Left renal cortex interstitium (tissue), 4 donors: ENCODE measurements at places on chromosomes 12 and 14. TPM values are rescaled to one million over a fixed set of nuclear protein-coding genes. Genes with fewer than 3 reads are reported as not detected.

GMPR2 gene
- polyA plus RNA-seq = 121 TPM

TC2N gene
- polyA plus RNA-seq = 8.1 TPM

KLHL33 gene
- polyA plus RNA-seq = 0.44 TPM

OR4E2 gene
- polyA plus RNA-seq = not detected

SERPINA1 gene
- 83.3 TPM for polyA plus RNA-seq

TMEM233 gene
- 1.3 TPM for polyA plus RNA-seq

ASIC1 gene
- 6.0 TPM for polyA plus RNA-seq

MYH7 gene
- polyA plus RNA-seq = 0.38 TPM

DNA sequence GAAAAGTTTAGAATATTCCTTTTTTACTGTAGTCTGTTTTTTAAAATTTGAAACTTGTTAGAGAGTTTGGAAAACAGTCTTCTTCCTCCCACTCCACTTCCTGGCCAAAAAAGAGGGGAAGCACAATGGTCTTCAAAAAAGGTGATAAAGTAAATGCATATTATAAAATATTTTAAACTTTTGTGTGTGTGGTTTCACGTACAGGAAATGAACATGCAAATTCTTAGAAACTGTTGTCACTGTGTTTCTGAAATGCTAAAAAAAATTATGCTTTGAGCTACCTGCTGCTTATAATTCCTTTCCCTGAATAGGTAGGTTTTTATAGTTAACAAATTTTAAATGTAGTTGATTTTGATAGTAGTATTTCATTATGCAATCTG lies 2.9 kb downstream of the FGFR1OP2 start:
- no peak for DNase-seq

- no peak for DNase-seq
These were observed 15.7 kb downstream of the OR10P1 start for GRCh38 chr12:55652352-55652751.

- no peak for DNase-seq
These were observed 66.7 kb downstream of the SETD3 start for GRCh38 chr14:99413911-99414310.

DNA sequence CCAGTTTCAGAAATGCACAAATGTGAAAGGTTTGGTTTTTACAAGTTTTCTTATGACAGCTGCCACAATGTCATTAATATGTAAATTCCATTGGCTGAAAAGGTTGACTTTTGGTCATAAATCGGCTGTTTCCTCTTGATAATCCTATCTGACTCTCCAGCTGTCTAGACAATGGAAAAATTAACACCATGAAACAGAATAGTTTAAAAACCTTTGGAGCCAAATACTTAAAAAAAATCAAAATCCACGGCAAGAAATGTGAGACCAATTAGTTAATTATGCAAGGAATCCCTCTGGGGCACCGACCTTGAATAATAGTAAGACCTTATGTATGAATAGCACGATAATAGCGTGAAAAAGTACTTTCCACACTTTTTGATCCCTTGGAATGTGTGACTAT lies 138.0 kb downstream of the ZNF664 start:
- DNase-seq = no peak

DNA sequence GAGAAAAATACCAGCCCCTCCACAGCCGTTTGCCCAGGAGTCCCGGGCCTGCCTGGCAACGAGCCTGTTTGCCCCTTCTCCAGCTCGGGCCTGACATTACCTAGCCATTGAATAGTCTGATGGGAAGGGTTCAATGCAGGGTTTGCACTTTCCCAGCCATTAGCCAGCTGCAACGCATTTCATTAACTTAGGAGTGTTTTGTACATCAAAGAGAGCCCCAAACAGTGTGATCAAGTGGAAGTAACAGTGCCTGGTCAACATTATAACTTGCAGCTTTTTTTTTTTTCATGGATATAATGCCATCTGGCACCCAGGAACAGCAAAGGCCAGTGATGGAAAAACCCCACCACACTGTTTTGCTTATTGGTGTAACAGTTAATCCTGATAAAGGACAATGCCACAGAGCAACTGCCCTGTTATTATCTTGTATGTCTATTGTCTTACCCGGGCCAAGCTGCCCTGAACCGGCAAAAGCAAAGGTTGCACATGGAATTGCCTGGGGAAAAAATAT lies 38.0 kb downstream of the BTG1 start:
- no peak for DNase-seq

DNA sequence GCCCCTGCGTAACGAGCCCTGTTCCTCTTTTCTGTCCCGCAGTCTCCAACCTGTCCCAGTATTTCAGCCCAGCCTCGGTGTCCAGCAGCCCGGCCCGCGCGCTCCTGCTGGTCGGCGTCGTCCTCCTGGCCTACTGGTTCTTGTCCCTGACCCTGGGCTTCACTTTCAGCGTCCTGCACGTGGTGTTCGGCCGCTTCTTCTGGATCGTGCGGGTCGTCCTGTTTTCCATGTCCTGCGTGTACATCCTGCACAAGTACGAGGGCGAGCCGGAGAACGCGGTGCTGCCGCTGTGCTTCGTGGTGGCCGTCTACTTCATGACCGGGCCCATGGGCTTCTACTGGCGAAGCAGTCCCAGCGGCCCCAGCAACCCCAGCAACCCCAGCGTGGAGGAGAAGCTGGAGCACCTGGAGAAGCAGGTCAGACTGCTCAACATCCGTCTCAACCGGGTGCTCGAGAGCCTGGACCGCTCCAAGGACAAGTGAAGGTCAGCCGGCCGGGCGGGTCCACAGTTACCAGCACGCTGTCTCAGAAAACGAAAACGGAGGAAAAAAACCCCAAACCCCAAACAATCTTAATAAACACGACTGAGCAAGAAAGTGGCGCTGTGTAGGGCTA lies 31.6 kb downstream of the BRI3BP start:
- DNase-seq = no peak

- no peak for DNase-seq
These were observed 11.6 kb downstream of the HVCN1 start for GRCh38 chr12:110677206-110677911.

- DNase-seq = no peak
These were observed 14.8 kb upstream of the PPP1R1A start for GRCh38 chr12:54603173-54603814.

GRCh38 chr12:75366629-75367028 lies 24.3 kb upstream of the GLIPR1L2 start:
- no peak for DNase-seq

DNA sequence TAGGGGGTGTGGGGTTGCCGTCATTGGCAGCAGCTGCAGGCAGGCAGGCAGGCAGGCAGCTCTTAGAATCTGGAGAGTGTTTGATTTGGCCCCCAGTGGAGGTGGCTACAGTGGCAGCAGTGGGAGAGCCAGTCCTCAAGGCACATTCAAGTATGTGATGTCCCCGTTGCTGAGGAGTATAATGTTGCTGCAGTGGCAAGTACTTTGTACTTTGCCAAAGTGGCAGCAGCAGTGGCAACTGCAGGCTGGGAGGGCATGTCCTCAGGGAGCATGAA lies 147.1 kb downstream of the PAPOLA start:
- DNase-seq = no peak

DNA sequence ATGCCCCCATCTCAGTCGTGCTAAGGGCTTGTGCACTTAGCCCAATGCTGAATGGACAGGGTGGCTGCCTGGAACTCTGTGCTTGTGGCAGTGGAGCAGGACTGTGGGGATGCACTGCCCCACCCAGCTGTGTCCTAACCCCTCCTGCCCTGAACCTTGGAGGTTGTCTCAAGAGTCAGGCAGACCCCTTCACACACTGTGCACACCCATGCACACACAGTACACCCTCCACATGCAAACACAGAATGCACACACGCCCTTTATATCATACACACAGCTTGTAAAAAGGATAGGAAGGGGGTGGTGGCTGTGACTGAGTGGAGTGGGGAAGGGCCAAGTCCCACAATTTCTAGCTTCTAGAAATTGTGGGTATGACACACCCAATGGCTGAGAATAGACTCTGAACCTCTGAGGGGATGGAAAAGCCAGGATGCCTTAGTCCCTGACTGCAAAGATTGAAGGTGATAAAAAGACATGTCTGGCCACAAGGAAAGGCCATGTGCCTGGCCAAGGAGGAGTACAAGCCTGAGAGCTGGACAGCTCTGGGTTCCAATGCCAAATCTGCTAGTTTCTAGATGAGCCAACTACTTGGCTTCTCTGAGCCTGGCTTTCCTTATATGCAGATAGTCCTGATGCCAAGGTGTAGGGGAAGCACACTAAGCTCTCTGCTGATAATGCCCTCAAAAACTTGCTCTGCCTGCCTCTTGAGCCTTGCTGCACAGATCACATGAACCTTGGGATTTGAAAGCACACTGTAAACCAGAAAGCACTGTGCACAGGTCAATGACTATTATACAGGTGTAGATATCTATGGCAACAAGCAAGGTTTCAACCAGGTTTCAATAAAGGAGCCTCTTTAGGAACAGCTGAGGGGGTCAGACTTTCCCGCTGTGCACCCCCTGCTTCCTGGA lies 8.4 kb downstream of the KRT8 start:
- no peak for DNase-seq

GRCh38 chr12:62588916-62589315 lies 122.3 kb downstream of the MON2 start:
- DNase-seq = no peak

DNA sequence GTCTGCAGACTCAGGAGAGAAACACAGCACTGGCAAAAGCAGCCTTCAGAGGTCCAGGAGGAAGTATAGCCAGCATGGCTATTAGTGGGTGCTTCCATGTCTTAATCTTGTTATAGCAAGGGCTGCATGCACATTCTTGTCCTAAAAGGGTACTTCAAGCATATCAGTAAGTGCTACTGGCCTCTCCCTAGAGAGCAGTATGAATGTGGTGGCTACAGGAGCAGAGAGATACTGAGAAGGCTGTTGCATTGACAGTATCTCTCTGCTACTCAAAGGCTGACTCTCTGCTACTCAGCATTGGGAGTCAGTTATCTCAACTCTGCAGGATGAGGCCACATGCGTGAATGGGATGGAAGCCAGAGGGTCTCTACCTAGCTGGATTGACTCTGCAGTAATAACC lies 2.0 kb downstream of the GARIN6 start:
- DNase-seq = no peak

GRCh38 chr14:92564344-92565039 lies 50.9 kb downstream of the RIN3 start:
- no peak for DNase-seq

GRCh38 chr12:39886106-39886505 lies 219.8 kb downstream of the SLC2A13 start:
- DNase-seq = no peak

DNA sequence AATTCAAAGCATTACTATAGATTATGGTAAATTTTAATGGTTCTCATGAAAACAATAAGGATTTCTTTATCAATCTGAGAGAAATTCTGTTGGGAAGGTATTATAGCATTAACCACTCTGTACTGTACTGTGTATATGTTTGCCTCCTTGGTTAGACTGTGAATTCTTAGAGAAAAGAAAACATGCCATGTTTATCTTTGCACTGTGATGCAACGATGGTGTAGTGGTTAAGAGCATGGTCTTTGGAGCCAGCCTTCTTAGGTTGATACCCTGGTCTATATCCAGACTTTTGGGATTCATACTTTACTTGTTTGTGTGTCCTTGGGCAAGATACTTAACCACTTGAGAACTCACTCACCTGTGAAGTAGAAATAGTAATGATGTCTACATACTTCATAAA lies 32.2 kb upstream of the NUBPL start:
- DNase-seq = no peak

- peak; percentile 50 for DNase-seq
These were observed 143.7 kb upstream of the DCN start for GRCh38 chr12:91326058-91327027.

- DNase-seq = no peak
These were observed 223.0 kb downstream of the BTG1 start for GRCh38 chr12:91922674-91923073.

DNA sequence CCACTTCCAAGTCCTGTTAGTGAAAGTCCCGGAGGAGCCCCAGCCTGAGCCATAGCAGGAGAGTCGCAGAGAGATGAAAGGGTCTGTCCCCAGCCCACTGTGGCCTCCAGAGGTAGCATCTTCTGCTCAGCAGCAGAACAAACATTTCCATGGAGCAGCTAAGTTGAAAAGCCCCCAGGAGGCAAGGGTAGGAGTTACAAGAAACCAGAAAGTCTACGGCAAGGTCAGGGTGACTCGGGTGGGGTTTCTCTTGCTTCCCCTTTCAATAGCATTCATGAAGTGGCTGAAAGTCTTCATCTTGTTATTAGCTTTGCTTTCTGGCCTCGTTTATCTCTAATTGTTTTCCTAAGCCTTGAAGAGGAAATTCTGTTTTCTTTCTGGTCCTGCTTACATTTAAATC lies 151.2 kb upstream of the DIO3 start:
- DNase-seq = no peak

DNA sequence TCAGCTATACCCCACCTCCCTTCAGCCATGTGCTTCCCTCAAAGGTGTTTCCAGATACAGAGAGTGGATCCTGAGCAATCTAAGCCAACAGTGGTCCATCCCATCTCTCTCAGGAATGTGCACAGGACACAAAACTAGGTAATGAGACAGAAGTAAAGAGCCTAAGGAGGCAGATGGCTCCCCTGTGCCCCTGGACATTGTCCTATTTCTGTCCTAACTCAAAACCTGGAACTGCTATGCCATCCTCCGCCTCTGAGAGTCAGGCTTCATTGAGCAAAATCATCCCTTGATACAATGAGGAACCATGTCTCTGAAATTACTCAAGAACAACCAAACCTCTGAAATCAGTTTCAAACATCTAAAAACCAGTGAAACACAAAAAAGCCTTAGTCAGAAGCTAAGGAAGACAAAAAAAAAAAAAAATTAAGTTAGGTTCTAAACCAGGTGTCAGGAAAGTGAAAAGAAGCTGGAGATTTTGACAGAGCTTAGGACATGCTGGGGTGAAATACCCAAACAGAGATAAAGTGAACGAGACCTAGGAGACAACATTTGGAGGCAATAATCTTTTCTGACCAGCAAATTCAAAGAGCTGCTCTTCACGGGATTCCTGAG lies 200.3 kb upstream of the PLEKHG7 start:
- DNase-seq = no peak

- no peak for DNase-seq
These were observed 156.4 kb downstream of the PLCZ1 start for GRCh38 chr12:18581232-18581962.

GRCh38 chr12:68439368-68440045 lies 107.3 kb upstream of the MDM1 start:
- DNase-seq = no peak

GRCh38 chr12:77104286-77104685 lies 38.9 kb upstream of the E2F7 start:
- no peak for DNase-seq

GRCh38 chr12:121829250-121829918 lies 25.6 kb downstream of the SETD1B start:
- DNase-seq = no peak

DNA sequence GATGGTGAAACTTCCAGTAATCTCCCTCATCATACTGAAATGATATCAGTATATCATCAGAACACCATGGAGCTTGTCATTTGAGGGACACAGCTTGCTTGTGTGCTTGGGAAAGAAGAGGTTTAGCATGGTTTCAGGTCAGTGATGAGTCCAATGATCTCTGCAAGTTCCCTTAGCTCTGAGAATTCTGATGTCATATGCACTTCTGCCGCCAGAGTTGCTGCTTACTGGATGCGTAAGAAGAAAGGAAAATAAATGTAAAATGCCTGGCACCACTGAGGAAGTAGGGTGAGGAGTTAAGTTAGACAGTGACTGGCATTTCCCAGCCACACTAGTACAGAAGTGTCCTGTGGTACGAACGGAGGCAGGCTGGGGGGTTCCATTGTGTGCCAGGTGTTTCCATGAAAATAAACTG lies 22.6 kb downstream of the PRKCH start:
- DNase-seq = no peak
